ENCODE measurements at places on chromosomes 7 and 10.

- no peak for DNase-seq
Observed at GRCh38 chr7:102413091-102413490, 16.9 kb downstream of the PRKRIP1 start.

- no peak for DNase-seq
Observed at GRCh38 chr10:10796774-10797415, 220.8 kb upstream of the CELF2 start.

DNA sequence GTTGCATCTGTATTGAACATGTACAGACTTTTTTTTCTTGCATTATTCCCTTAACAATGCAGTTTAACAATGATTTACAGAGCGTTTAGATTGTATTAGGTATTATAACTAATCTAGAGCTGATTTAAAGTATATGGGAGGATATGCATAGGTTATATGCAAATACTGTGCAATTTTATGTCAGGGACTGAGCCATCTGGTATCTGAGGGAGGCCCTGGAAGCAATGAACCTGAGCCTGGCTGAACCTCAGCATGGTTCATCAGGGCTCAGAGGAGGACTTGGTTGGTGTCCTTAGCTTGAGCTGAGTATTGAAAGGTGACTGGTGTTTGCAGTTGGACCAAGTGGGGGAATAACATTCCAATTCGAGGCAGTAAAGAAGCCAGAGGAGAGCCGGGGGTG is 4.8 kb downstream of the ADCK2 start:
- DNase-seq = no peak

- peak; percentile 13 for DNase-seq
Observed at GRCh38 chr7:55517191-55517633, 55.1 kb downstream of the VOPP1 start.

- no peak for DNase-seq
Observed at GRCh38 chr10:132593389-132593788, 55.8 kb downstream of the INPP5A start.

GRCh38 chr7:29612596-29612995 is 49.0 kb downstream of the PRR15 start:
- no peak for DNase-seq

DNA sequence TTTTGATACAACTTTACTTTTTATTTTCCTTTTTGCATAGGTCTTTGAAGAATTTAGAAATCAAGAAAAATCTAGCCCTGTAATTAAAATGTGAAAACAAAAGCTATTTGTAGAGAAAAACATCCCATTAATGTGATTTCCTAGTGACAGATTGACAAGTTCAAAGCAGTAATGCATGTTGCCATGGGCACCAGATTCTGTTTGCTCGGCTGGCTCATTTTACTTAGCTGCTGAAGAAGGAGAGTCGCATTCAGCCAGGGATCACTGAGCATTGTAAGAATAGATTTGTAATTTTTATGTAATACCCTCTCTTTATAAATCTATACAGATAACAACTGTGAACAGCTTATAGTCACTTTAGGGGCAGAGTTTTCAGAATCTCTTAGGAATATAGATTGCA is 28.5 kb downstream of the DNAJB9 start:
- no peak for DNase-seq

DNA sequence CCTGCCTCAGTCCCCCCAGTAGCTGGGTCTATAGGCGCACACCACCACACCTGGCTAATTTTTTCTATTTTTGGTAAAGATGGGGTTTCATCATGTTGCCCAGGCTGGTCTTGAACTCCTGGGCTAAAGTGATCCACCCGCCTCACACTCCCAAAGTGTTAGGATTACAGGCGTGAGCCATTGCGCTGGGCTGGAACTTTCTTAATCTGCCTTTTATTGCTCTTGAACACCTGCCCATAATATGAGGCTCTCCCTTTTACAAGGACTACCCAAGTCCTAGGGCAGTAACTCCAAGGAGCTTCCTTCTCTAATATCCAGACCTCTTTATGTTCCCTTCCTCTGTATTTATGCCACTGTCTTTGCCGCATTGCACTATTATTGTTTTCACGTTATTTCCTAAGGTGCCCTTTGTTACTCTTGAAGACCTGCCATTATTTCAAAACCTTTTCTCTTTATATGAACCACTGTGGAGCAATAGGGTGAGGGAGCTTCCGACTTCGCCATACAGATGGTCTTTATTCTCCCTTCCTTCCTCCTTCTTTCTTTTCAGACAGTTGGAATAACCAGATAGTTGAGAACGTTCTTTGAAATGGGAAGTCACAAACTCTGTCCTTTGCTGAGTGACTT is 36.3 kb upstream of the TCF7L2 start:
- DNase-seq = no peak
